ENCODE measurements at places on chromosomes 12 and 14.
A peak's percentile ranks its signal among the peaks of the same experiment; 100 is the strongest.

DNA sequence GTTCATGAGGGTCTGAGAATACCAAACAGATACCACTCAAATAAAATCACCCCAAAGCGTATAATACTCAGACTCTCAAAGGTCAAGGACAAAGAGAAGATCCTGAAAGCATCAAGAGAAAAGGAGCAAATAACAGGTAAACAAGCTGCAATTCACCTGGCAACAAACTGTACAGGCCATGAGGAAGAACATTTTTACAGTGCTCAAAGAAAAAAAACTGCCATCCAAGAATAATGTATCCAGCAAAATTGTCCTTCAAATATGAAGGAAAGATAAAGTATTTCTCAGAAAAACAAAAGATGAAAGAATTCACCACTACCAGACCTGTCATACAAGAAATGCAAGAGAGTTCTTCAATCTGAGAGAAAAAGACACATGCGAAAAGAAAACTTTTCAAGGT lies 206.4 kb downstream of the PTPRO start:
- DNase-seq = no peak

GRCh38 chr12:124476011-124476400 lies 91.4 kb downstream of the NCOR2 start:
- DNase-seq = no peak

- DNase-seq = peak; percentile 57
Measured at GRCh38 chr12:123937707-123938591, 34.7 kb downstream of the CCDC92 start.

DNA sequence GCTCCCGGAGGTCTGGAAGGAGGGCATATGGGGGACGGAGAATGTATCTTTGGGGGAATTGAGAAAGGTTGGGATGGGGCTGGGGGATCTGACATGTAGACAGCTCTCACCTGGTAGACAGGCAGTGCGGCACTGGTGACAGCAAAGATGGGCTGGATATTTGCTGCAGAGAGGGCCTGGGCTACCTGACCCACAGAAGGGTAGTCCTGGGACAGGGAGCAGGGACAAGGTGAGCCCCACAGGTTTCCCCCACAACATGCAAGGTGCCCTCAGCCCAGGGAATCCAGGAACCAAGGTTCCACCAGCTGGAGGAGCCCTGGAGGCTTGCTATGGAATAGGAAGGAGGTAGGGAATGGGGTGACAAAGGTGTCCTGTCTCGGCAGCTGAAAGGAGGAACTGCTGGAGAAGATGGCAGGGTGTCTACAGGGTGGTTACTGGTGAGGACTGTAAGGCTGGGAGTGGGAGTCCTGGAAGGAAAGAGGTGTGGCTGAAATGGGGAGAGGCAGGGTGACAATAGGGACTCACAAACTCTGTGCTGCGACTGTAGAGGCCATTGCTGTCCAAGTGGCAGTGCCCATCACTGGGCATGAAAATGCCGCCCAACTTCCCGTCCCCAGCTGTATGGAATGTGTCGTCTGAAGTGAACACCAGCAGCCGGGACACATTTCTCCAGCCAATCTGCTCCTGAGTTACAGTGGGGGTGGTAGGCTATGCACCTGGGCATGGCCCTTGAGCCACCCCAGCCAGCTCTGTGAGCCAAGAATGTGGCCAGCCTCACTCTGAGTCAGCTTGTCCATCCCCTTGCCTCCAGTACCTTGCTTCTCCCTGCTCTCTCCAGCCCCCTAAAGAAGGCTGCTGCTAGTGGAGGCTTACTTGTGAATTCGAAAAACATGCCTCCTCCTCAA lies 11.3 kb downstream of the ITGB7 start:
- no peak for DNase-seq

DNA sequence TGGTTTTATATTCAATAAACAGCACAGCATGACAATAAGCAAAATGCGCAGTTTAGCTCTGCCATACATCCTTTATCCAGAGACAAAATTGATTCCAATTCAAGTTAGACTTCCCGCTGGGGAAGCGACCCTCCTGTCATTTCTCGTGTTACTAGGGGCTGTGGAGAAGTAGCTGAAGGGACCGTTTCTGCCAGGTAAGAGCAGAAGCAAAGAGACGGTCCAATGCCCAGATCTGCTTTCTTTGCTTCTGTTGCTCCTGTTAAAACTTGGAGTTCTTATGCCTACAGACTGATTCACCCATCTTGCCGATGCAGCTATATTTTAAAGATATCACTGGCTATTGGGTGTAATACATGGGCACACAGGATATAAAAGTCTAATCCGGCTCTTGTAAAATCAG lies 156.8 kb upstream of the AVPR1A start:
- DNase-seq = no peak

GRCh38 chr12:84502907-84503787 lies 409.5 kb downstream of the SLC6A15 start:
- DNase-seq = peak; percentile 79

DNA sequence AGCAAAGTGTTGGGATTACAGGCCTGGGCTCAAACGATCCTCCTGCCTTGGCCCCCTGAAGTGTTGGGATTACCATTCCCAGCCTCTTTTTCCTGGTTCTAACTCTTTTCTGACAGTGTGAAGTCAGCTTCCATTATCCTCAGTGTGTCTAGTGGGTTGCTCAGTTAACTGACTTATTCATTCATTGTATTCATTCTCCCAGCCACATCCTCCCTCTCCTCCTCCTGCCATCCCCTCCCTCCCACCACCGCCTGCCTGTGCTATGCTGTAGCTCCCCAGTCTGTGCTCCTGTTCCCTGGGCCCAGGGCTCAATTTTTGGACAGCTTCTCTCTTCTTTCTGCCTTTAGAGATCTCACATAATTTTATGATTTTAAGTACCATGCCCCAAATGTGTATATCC lies 19.4 kb downstream of the ATP6V0A2 start:
- no peak for DNase-seq

DNA sequence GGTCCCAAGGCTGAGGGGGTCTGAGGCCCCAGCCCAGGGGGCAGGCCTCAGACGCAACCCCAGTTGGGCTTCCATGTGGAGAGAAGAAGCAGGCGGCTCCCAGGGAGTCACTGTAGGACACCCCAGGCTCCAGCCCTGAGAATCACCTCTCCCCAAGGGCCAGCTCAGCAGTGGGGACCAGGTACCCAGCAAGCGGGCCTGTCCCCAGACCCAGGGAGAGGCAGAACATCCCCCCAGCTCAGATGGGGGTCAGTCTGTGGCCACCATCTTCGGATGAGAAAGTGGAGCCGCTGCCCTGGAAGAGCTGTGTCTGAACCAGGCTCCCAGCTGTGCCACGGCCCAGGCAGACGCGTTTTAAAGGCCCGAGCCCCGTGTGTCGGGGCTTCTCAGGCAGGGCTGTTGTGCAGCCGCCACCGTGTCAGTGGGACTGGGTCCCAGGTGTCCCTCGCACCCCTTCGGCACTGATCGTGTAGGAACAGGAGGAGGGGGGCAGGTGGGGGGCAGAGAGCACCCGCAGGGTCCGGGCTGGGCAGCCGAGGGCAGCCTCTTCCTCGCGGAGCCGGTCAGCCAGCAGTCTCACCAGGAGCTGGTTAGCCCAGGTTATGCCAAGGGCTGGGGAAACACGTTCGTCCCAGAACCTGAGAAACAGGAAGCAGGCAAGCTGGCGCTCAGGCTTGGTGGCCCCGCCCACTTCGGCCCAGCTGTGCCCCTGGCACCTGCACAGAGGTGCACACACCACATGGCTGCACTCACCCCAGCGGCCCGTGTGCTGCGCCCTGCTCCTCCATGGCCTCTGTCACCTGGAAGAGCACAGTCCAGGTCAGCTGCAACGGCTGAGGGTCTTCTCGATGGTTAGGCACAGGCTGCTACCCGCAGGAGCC lies 16.6 kb downstream of the XRCC3 start:
- no peak for DNase-seq

DNA sequence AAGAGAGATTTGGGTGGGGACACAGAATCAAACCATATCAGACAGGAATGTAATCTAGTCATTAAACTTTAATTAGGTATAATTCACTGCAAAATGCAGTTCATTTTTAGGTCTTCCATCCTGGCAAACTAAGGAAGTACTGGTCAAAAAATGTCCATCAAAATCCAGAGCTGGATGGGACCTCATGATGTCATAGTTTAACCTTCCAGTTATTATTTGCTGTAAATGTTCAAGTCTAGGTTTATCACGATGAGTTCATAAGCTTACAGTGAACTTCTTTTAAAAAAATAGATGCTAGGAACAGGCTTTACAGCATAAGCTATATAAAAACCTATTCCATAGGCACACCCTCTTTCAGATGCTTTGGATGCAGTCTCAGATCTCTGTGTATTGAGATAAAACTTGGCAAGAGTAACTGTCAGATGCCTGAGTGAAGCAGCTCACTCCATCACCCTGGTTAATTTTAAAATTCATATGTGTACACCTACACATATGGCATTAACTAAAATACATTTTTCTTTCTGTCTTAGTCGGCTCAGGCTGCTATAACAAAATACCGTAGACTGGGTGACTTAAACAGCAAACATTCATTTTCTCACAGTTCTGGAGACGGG lies 7.9 kb downstream of the SSPN start:
- no peak for DNase-seq

DNA sequence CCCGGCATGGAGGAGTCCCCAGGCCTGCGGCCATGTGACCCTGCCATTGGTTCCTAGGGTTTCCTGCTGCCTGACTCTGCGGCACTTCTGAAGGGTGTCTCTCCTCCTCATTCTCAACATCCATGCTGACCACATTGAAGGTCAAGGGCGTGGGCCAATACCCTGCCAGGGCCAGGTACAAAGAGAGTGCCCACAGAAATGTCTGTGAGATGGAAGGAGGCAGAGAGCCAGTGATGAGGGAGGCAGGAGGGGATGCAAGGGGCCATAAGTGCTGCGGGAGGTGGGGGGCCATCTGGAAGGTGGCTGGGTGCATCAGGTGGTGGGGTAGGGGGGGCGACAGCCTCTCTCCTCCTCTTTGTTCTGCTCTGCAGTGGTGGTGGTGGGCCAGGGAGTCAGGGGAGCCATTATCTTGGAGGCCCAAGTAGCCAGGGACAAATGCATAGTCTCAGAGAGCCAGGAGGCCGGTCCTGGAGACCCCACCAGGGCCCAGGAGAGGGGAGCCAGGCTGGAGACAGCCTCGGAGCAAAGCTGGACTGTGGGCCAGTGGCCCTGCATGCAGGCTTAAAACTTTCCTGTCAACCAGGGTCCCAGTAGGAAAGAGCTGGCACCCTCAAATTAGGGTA lies 13.0 kb upstream of the CDC42BPB start:
- no peak for DNase-seq

DNA sequence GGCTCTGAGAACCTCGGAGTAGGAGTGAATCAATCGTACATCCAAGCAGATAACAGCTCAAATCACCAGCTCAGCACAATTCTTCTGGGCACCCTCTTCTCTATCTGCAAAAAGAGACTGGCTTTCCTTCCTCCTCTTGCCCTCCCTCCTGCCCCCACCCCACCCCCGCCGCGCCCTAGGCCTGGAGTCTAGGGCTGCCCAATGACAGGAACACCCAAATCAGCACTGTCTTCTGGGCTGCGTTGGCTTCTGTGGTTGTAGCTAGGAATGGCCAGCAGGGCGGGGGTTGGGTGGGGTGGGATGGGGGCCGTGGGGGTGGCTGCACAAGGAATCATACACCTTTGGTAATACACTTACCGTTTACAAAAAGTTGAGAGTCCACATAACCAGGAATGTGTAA lies 28.0 kb upstream of the TMCC3 start:
- DNase-seq = no peak

DNA sequence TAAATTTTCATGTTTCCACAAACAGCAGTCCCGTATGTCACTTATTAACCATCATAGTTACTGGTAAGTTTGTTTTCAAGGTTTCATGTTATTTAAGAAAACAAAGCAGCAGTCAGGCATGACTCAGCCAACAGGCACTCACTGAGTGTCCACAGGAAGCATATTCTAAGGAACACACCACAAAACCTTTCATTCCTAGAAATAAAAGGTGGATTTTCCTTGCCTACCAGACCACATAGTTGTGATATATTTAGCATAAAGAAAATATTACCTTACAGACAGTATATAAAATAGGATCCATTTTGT lies 143.3 kb upstream of the AVPR1A start:
- DNase-seq = peak; percentile 88

DNA sequence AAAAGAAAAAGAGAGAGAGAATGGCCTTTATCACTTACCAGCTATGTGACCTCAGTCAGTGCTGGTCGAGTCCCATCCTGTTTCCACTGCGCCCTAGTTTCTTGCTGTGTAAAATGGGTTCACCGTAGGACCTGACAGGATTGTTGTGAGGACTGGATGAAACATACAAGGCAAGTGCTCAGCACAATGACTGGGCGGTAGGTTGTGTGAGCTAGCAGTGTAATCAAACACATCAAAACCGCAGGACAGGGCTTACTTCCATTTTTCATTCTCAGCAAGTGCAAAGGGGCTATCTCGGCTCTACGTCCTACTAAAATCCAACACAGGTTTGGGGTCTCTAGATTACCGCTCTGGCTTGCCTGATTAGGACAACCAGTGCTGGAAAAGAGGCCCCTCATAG lies 36.4 kb upstream of the ATXN2 start:
- peak; percentile 71 for DNase-seq

DNA sequence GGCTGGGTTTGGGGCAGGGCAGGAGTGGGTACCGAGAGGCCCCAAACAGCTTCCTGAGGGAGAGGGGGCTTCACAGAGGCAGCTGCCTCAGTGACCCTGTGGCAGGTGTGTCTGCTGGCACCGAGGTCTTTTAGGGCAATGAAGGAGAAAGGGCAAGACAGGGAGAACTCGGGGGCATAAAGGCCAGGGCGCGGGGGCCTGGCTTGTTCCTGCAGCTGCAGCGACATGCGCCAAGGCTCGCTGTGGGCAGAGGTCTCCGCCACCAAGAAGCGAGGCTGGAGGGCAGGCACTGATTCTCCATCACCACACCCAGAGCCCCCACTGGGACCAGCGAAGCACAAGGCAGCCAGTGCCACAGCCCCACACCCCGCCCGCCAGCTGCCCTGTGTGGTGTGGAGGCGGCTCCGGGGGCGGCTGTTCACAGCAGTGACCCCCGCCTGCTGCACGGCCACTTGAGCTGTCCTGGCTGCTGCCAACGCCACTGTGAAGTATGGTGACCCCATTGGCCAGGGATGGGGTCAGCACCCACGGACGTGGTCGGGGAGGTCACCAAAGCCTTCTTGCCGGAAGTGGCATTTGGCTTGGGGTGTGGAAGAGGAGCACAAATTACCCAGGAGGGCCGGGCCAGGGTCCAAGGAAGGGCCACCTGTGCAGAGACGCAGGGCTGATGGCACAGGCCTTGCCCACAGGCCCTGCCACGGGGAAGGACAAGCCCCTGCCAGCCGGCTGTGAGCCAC lies 16.4 kb downstream of the BAG5 start:
- no peak for DNase-seq

- DNase-seq = no peak
Measured at GRCh38 chr14:75515629-75515996, 6.7 kb upstream of the BATF start.

Data from iris pigment epithelial cell (primary cell).